ENCODE measurements at places on chromosomes 12 and 14. TPM values are rescaled to one million over a fixed set of nuclear protein-coding genes. Genes with fewer than 3 reads are reported as not detected.

DNA sequence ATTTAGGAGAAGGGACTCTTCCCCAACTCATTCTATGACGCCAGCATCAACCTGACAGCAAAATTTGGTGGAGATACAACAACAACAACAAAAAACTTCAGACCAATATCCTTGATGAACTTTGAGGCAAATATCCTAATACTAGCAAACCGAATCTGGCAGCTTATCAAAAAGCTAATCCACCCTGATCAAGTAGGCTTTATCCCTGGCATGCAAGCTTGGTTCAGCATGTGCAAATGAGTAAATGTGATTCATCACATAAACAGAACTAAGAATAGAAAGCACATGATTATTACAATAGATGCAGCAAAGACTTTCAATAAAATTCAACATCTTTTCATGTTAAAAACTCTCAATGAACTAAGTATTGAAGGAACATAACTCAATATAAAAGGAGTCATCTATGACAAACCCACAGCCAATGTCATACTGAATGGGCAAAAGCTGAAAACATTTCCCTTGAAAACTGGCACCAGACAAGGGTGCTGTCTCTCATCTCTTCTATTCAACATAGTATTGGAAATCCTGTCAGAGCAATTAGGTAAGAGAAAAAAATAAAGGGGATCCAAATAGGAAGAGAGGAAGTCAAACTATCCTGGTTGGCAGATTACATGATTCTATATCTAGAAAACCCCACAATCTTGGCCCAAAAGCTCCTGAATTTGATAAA lies 233.3 kb downstream of the CCDC59 start:
- DNase-seq = peak; percentile 68

DNA sequence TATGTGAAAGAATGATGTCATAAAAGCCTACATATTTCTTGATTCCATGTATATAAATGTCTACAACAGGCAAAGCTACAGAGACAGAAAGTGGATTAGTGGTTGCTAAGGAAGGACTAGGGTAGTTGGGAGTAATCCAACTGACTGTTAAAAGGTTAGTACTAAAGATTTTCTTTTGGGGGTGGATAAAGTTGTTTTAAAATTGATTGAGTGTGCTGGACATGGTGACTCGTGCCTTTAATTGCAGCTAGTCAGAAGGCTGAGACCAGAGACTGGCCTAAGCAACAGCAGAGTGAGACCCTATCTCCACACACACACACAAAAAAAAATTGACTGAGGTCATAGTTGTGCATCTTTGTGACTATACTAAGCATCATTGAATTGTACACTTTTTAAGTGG lies 234.3 kb downstream of the C12orf50 start:
- DNase-seq = no peak

DNA sequence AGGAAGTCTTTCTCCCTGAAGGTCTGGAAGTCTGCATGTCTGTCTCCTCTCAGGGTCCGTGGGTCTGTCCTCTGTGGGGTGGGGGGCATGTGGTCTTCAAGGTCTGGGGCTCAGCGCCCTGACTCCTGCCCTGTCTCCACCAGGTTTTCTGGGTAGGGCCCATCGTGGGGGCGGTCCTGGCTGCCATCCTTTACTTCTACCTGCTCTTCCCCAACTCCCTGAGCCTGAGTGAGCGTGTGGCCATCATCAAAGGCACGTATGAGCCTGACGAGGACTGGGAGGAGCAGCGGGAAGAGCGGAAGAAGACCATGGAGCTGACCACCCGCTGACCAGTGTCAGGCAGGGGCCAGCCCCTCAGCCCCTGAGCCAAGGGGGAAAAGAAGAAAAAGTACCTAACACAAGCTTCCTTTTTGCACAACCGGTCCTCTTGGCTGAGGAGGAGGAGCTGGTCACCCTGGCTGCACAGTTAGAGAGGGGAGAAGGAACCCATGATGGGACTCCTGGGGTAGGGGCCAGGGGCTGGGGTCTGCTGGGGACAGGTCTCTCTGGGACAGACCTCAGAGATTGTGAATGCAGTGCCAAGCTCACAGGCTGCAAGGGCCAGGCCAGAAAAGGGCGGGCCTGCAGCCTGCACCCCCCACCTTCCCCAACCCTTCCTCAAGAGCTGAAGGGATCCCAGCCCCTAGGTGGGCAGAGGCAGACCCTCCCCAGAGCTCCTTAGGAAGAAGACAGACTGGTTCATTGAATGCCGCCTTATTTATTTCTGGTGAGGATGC lies 3.4 kb downstream of the AQP5 start:
- DNase-seq = no peak

DNA sequence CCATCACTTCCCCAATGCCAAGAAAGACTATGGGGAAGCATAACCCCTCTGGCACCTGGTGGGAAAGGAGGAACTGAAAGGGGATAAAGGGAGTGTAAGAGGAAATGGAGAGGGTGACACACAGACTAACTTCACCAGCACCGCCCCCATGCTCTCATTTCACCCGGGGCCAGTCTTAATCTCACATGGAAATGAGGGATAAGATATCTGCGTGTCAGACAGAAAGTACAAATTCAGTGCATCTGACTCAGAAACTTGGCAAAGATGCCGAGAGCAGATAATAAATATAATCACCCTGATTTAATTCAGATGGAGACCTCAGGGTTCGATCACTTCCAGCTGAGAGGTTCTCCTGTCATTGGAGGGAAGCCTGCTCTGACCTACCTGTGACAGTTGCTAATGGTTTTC lies 191.6 kb downstream of the DUSP6 start:
- DNase-seq = peak; percentile 33

DNA sequence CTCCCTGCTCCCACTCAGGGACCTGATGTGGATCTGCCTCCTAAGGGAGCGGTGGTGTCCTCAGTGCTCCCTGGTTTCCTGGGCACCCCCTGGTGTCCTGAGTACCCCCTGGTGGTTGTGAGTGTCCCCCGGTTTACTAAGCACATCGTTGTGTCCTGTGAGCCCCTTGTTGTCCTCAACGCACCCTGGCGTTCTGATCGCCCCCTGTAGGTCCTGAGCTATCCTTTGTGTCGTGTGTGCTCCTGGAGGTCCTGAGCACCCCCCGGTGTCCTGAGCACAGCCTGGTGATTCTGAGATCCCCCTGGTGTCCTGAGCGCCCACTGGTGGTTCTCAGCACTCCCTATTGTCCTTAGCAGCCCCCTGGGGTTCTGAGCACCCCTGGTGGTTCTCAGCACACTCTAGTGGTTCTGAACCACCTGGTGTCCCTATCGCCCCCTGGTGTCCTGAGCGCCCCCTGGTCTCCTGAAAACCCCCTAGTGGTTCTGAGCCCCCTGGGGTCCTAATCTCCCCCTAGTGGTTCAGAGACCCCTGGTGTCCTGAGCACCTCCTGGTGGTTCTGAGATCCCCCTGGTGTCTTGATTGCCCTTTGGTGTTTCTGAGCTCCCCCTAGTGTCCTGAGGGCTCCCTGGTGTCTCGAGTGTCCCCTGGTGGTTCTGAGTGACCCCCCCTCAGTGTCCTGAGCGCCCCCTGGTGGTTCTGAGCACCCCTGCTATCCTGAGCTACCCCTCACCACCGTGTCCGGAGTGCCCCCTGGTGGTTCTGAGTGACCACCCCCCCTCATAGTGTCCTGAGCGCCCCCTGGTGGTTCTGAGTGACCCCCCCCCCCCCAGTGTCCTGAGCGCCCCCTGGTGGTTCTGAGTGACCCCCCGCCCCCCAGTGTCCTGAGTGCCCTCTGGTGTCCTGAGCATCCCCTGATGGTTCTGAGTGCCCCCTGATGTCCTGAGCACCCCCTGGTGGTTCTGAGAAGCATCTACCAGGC lies 615.1 kb downstream of the TMEM121 start:
- DNase-seq = no peak

- DNase-seq = no peak
Measured at GRCh38 chr12:63805704-63806672, 26.3 kb downstream of the RXYLT1 start.

AQP6 gene
- 0.10 TPM for total RNA-seq

CYP27B1 gene
- 0.10 TPM for total RNA-seq

SCN8A gene
- 2.1 TPM for total RNA-seq

LPAR5 gene
- total RNA-seq = 2.6 TPM

NEUROD4 gene
- total RNA-seq = not detected

DNA sequence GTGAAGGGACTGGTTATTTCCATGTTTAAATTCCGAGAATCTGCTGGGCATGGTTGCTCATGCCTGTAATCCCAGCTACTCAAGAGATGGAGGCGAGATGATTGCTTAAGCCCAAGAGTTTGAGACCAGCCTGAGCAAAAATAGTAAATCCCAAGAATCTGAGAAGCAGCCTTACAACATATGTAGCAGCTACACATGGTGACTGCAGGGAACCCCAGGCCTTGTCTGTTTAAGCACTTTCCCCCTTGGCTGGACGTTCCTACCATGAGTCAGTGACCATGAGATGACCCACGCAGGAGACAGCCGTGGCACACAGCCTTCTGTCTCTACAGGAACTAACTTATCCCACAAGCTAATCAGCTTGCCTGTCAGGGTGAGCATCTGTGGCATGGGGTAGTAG lies 5.5 kb upstream of the SLC24A4 start:
- no peak for DNase-seq

RIN3 gene
- total RNA-seq = 6.9 TPM

DNA sequence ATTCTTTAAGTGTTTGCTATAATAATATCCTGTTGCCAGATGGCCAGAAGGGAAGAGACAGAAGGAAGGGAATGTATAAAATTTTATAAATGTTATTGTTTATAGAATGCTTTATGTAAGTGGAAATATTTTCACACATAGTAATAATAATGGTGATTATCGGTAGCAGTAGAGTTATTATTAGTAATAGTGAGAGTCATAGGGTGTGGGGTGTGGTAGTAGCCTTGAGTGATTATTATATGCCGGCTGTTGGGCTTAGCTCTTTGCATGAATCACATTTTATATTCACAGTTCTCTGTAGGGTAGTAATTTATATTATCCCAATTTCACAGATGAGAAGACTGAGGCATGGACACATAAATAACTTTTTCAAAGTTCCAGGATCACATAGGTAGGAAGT lies 391.4 kb downstream of the C12orf75 start:
- no peak for DNase-seq

AKAP3 gene
- total RNA-seq = 0.21 TPM

GRCh38 chr12:51234530-51234929 lies 4.1 kb upstream of the DAZAP2 start:
- DNase-seq = no peak

GRCh38 chr12:8860165-8860961 lies 37.9 kb downstream of the A2ML1 start:
- DNase-seq = peak; percentile 58

- no peak for DNase-seq
Measured at GRCh38 chr12:47817272-47818006, 2.3 kb downstream of the HDAC7 start.

- peak; percentile 69 for DNase-seq
Measured at GRCh38 chr12:49098035-49098451, 3.4 kb upstream of the DHH start.

DNA sequence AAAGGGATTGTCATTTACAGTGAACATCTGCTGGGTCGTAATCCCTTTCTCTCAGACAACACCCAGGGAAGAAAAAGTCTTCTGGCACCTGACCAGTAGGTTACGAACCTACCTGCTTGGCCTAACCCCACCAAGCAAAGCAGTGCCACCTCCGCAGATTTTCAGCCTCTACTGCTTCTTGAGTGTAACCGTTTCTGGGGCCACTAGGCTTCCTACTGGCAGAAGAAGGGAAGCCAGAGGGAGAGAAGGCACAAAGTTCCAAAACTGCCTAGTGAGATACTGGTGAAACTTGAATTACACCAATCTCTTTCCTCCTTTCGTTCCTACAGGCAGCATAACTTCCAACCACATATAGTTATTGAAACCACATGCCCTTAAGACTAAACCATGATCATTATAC lies 383.6 kb downstream of the BCAT1 start:
- peak; percentile 12 for DNase-seq

HVCN1 gene
- total RNA-seq = 8.4 TPM

- peak; percentile 6 for DNase-seq
Measured at GRCh38 chr12:100827901-100828520, 33.4 kb downstream of the ANO4 start.

PLBD1 gene
- 16.9 TPM for total RNA-seq

DNA sequence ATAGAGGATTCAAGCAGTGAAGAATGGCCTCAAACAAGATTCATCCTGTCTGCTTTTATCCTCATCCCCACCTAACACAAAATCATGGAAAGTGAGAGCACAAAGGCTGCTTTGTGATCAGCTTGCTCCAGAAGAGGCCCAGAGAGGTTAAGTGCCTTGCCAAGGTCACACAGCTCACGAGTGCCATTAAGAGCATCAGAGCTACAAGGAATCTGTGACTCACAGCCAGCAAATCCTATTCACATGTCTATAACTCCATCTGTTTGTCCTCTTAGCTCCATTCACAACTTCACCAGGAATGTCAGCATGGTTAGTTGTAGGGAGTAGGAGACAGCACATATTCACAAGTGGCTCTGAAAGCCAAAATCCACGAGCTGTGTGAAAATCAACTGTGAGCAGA lies 79.8 kb downstream of the TTC9 start:
- no peak for DNase-seq

DNAAF2 gene
- total RNA-seq = 10.5 TPM

CLEC1A gene
- 2.7 TPM for total RNA-seq

GRCh38 chr12:93790472-93791152 lies 113.4 kb downstream of the CRADD start:
- peak; percentile 58 for DNase-seq

DNA sequence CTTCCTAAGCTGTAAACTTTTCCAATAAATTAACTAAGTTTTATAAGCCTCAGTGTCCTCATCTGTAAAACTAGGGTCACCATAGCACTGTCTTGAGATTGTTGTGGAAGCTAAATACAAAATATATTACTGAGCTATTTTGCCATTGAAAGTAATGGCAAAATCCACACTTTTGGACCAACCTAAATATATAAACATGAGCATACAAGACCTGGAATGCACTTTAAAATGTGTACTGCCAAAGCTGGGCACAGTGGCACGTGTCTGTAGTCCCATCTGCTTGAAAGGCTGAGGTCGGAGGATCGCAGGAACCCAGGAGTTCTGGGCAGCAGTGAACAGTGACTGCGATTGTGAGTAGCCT lies 29.8 kb upstream of the SINHCAF start:
- DNase-seq = no peak

KRT6A gene
- 299 TPM for total RNA-seq

- peak; percentile 59 for DNase-seq
Measured at GRCh38 chr12:3247077-3247476, 169.9 kb downstream of the TSPAN9 start.

SVOP gene
- total RNA-seq = 0.31 TPM

DNA sequence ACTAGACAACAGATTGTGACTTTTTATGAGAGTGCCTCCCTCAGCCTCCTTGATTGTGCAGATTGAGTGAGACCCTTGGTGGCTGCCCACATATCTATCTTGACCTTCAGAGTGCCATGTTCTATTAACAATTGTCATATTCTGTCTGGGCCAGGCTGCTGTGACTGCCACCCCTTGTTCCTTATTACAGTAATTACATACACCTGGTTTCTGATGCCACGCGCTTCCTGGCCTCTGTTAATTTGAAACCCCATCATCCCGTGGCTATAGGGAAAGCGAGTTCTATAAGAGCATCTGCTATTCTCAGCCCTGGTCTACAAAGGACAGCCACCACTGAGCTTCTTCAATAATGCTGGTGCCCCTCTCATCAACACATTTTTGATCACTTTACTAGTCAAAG lies 228.7 kb downstream of the PCNX1 start:
- DNase-seq = no peak

Measured in tongue (tissue), 3 donors.